ENCODE measurements at places on chromosomes 3 and 15.

- DNase-seq = no peak
Measured at GRCh38 chr3:171417813-171418212, 42.4 kb downstream of the TNIK start.

DNA sequence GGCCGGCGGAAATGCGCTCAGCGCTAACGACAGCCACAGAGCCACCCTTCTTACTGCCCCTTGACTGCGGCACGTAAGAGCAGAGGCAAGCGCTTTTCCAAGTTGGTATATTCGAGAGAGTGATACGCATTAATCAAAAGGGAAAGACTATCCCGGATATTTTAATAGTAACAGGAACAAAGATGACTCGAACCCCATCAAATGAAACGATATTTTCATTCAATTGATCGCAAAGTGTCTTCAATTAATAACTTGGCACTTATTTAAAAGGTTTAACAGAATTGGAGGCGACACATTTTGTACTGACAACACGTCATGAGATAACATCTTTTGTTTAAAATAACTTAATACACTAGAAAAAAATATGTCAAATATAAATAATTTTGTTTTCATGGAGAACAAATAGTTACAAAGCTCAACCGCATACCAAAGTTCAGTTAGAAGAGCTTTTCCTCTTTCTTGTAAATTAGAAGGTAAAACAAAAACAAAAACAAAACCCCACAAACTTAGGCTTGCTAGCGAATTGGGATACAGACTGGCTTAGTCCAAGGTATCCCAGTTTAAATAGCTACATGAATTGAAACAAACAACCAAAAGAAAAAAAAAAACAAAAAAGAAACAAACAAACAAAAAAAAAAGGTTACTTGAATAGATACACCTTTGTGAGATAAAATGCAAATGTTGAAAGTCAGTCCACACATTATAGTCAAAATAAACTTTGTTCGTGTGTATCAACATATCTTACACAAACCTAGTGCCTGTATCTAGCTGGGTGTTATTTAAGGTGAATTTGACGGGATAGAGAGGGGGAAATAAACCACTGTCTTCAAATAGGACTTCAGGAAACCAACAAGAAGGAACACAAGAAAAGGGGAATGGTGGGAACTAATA lies 10.2 kb downstream of the SHOX2 start:
- DNase-seq = no peak

GRCh38 chr15:97790180-97790579 lies 170.3 kb upstream of the ARRDC4 start:
- no peak for DNase-seq

DNA sequence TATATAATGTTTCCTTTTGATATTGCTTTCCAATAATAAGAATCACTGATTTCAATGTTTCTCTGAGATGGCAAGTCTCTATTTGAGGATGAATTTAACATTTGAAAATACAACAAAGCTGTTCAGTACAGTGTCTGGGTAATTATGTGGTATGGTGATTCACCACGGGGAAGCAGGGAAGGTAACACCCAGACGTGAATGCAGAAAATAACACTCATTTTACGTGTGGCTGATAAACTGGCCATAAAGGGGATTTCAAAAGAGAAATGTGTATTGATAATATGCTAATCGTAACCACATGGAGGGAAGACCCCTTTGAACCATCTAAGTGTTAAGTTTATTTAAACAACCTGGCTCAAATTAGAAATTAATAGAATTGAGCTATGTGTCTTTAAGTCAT lies 344.6 kb downstream of the GRM7 start:
- no peak for DNase-seq

DNA sequence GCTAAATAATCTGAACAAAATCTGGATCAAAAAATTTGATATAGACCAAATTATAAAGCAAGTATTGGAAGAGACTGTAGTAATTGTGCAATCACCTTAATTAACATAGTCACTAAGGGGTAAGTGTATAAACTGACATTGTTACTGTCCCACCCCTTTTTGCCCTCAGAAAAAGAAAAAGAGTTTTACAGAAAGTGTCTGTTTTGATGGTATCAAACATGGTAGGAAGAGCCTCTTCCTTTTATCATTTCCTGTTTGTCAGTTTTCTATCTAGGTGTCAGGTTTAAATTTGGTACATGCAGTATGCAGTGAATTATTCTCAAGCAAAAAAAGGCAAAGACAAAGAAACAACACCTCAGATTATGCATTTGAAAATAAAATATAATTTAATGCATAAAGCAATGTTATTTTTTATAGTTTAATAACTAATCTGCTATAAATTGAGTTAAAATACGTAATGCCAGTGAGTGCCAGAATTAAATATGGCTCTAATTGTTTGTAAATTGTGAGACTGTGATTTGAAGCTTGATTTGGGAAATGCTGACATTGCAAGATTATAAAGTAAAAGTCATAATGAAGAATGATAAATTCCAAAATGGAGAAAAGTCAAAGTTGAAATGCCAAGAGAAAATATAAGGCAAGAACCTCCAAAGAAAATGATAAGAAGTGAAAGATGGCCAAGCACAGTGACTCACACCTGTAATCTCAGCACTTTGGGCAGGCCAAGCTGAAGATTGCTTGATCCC lies 30.3 kb upstream of the CMC1 start:
- no peak for DNase-seq

GRCh38 chr15:101250341-101250831 lies 1.5 kb downstream of the CHSY1 start:
- no peak for DNase-seq

GRCh38 chr3:121545049-121545573 lies 677 bp downstream of the POLQ start:
- no peak for DNase-seq

DNA sequence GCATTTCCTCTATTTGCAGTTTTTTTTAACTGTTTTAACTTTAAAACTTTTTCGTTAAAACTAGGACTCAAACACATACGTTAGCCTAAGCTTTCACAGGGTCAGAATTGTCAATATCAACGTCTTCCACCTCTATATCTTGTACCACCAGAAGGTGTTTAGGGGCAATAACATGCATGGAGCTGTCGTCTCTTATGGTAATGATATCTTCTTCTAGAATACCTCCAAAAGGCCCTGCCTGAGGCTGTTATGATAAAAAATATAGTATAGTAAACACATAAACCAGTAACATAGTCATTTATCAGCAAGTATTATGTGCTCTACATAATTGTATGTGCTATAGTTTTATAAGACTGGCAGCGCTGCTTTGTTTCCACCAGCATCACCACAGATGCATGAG lies 76.3 kb upstream of the MLF1 start:
- no peak for DNase-seq

DNA sequence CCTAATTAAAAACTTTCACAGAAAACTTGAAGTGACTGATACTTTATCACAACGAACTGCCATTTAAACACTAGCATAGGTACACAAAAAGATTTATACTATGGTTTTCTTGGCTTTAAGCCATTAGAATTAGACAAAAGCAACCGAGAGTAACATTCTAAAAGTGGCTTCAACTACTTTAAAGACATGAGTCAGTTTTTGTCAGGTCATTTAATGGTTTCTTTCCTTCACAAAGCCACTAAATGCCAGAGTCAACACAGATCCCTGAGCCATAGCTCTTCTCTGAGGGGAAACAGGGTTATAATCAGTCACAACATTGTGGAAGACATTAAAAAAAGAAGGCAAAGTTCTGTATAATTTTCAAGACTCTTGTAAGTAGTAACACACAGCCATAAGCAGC lies 54.6 kb downstream of the CAPN3 start:
- no peak for DNase-seq

DNA sequence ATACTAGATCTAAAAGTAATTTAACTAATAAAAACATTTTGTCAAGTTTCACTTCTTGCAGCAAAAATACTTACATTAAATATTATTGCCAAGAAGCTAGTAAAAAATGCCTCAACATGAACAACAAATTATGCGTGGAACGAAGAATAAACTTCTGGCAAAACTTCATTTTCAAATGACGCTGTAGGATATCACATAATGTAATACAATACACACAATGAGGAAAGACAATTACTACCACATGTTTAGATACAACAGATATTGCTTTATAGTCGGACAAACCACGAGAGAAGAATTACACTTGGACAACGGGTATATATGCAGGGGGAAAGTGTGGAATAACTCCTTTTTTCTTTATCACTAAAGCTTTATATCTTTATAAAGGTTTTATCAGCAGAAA lies 21.6 kb downstream of the P3H2 start:
- no peak for DNase-seq

DNA sequence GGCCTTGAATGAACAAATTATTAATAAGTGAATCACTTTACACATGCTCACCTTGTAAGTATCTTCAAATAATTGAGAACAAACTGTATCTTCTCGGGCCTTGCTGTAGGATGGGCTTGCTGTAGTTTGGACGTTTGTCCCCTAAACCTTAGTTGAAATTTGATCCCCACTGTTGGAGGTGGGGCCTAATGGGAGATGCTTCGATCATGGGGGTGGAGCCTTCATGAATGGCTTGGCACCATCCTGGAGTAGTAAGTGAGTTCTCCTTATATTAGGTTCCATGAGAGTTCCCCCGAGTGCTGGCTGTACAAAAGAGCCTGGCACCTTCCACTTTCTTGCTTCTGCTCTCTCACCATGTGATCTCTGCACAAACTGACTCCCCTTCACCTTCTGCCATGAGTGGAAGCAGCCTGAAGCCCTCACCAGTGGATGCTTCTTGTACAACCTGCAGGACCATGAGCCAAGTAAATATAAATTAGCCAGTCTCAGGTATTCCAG lies 29.3 kb downstream of the PIGB start:
- no peak for DNase-seq

DNA sequence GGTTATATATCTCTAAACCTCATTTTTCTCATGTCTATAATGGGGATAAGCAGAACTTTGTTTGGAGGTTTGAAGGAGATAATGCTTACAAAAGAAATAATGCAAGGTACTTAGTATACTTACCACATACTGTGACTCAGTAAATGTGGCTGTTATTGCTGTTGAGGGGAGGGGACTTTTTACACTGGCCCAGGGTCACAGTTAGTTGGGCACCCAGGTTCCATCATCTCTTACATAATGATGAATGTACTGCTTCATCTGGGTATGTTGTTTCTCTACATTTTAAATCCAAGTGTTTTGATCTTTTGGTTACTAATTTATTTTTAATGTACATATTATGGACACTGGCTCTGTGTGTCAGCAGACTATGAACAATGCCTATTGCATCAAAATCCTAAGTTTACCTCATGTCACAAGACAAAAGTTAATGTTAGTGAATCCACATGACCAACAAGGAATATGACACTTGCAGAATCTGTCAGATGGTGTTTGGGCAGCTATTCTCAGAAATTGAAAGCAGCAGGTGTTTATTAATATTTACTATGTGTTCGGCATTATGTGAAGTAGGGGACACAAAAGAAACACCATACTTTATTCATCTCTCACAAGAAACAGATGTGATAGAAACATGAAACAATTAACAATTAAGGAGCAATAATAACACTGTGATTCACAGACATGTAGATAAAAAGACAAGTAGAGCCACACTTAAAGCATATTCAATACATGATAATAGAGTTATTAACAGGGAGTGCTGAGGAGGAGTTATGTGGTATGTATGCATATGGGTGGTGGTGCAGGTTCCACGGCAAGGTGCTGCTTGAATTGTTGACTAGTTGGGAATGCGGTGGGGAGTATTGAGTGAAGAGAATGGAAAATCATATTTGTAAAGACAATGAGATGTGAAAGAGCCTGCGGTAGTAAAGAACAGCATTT lies 109.7 kb downstream of the GALK2 start:
- DNase-seq = no peak

GRCh38 chr15:78125267-78125666 lies 6.0 kb downstream of the CIB2 start:
- no peak for DNase-seq

DNA sequence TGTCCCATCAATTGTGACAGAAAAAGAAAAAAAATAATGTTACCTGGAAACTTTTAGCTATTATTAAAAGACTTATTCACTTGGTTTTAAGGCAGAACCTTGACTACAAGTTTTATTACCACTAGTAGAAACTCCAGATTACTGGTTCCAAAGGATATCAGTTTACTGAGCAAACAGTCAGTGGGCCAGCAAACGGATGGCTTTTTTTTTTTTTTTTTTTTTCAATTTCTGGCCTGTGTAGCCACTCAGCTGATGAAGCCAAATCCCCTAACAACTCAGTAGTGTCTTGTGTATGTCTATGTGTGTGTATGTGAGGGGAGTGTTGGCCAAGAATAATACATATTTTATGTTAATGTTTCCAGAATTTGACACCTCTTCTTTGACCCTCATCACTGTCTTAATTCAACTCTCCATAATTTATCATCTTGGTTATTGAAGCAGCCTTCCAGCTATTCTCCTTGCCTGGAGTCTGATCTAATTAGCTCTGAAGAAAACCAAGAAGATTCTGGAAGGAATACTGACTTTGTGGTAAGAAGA lies 724.9 kb downstream of the NSUN3 start:
- DNase-seq = no peak

DNA sequence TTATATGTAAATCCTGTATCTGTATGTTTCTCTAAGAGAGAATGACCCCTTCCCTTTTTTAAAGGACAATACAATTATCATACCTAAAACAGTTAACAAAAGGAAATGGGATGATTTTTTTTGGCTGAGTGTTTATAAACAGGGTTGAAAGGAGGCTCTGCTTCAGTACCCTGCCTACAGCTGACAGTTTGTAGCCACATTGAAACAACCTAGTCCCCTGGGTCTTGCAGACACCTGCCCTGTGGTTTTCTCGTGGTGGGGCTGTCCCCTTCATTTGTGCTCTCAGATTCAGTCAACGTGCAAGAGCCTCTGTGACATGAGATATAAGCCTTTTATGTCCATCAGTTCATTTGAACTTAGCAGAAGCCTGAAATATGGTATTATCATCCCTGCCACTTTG lies 2.3 kb upstream of the HMCES start:
- no peak for DNase-seq

- no peak for DNase-seq
Measured at GRCh38 chr3:6528951-6529350, 332.0 kb upstream of the GRM7 start.

- no peak for DNase-seq
Measured at GRCh38 chr15:88932271-88932874, 19.2 kb upstream of the MFGE8 start.

GRCh38 chr3:119295816-119296726 lies 1.9 kb downstream of the ARHGAP31 start:
- no peak for DNase-seq
